ENCODE measurements at places on chromosomes 5 and 9.

DNA sequence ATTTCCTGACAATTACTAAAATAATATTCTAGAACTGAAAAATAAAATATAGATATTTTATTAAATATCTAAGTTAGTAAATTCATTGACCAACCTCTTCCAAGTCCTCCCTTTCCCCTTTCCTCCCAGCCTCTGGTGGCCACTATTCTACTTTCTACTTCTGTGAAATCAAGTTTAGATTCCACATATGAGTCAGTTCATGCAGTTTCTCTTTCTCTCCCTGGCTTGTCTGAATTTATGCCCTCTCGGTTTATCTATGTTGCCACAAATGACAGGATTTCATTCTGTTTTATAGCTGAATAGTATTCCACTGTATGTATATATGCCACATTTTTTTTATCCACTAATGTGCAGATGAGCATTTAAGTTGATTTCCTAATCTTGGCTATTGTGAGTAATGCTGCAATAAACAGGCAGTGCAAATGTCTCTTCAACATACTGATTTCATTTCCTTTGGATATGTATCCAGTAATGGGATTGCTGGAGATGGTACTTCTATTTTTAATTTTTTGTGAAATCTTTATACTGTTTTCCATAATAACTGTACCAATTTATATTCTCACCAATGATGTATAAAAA is 52.3 kb downstream of the WDR36 start:
- no peak for DNase-seq

GRCh38 chr9:112176524-112176923 is 1.4 kb upstream of the SUSD1 start:
- peak; percentile 66 for DNase-seq

GRCh38 chr9:80538976-80539375 is 967.2 kb downstream of the TLE4 start:
- DNase-seq = no peak

- DNase-seq = no peak
Measured at GRCh38 chr5:58123501-58123900, 336.4 kb downstream of the PLK2 start.

- no peak for DNase-seq
Measured at GRCh38 chr5:177334781-177335700, 16.4 kb downstream of the LMAN2 start.

DNA sequence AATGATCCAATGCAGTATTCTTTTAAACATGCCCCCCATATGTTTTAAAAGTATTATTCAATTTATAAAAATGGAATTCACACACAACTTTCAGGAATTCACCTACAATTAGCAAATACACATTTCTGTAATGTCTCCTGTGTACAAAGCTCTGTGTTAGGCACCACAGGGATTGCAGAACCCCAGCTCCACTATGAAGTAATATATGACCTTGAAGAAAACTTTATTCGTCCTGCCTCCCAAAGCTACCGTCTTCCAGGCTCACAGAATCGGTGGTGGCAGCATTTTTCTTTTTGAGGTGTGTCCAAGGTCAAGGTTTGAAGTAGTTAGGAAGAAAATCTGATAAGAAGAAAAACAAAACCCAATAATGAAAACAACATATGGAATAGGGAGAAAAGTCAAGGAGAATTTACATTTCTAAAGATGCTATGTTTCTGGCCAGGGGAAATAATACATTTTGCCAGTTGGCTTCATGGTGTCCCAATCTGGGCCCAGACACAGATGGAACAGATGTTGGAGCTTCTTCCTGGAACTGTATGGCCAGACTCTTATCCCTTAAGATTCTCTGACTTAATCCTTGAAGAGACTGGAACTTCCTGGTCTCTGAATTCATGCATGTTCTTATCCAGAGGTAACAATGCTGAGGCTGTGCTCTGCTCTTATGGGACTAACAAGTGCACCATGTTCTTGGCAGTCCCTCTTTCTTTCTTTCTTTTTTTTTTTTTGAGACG is 22.0 kb upstream of the LVRN start:
- no peak for DNase-seq

- DNase-seq = no peak
Measured at GRCh38 chr5:109656829-109657228, 32.9 kb upstream of the MAN2A1 start.

DNA sequence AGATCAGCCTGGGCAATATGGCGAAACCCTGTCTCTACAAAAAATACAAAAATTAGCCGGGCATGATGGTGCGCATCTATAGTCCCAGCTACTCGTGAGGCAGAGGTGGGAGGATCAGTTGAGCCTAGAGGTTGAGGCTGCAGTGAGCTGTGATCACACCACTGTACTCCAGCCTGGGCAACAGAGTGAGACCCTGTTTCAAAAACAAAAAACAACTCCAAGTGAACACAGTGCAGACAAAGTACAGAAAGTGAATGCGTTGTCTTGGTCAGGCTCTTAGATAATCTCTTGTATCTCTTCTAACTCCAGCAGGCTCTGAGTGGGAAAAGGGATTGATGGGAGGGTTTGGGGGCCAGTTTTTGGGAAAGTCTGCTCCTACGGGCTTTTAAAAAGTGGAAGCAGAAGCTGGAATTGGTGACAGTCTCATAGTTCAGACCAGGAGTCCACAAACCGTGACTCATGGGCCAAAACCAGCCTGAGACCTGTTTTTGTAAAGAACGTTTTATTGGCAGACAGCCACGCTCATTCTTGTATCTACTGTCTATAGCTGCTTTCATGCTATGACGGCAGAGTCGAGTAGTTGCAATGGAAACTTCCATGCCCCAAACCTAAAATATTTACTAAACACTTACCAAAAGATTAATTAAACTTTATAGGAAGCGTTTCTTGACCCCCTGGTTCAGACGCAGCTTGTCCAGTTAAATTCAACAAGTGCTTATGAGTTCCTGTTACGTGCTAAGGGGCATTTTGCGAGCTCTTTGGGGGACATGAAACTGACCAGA is 32.9 kb downstream of the NDST1 start:
- no peak for DNase-seq

DNA sequence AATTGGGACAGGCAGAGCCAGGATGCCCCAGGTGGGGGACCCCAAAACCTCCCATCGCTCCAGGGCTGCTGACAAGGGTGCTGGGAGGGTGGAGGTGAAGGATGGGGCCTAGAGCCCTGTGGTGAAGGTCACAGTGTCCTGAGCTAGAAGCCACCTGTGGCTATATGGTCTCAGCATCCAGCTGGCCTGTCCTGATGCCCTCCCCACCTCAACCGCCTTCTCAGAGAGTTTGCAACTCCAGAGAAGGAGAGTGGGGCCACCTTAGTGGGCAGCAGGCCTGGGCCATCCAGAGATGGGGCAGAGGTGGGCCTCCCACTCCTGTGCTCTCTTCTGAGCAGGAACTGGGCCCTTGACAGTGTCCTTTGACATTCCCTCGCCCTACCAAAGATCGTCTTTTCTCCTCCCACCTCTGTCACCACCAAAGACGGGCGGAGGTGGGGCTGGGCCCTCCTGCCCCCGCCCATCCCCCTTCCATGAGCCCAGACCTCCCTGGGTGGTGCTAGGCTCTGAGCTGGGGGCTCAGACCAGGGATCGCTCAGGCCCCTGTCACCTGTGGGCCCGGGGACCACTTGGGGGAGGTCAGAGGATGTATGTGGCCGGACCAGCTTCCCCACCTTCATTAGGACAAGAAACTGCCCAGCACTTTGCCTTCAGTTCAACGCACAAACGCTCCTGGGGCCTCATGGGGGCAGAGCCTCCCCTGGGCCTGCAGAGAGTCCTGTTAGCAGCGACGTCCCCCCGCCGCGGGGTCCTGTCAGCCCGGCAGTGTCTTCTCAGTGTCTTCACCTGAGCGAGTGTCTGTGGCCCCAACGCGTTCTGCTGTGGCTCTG is 10.0 kb upstream of the DOLPP1 start:
- no peak for DNase-seq

- DNase-seq = no peak
Measured at GRCh38 chr5:59036274-59036961, 453.5 kb downstream of the RAB3C start.

DNA sequence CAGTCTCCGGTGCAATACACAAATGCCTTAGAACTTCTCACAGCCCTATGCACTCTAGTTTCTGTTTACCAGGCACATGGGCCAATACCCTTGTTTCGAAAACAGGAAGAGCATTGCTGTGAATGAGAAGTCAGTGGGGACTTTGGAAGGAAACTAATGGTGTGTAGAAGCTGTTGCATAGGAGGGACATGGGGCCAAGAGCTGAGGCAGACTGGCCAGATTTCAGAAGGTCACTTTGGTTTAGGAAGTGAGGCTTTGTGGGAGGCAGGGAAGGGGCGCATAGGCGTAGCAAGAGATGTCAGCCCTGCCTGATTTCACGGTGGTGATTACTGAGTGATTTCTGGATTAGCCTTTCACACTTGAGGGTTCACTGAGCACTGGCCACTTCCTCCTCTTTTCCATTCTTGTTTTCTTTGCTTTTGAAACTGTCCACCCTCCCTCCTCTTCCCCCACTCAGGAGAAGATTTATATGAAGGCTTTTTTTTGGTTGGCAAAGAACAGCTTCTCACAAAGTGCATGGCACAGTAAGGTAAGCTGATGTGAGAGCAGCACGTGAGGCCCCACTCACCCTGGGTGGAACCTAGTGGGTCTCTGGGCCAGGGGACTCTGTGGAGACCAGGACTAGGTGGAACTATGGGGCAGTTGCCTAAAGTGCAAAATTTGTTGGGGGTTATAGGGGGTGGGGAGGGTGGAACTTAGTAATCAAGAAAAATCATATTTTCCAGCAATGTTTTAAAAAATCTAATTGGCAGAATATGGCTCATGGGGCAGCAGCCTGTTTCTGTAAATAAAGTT is 6.1 kb upstream of the TMEM252 start:
- DNase-seq = peak; percentile 98

DNA sequence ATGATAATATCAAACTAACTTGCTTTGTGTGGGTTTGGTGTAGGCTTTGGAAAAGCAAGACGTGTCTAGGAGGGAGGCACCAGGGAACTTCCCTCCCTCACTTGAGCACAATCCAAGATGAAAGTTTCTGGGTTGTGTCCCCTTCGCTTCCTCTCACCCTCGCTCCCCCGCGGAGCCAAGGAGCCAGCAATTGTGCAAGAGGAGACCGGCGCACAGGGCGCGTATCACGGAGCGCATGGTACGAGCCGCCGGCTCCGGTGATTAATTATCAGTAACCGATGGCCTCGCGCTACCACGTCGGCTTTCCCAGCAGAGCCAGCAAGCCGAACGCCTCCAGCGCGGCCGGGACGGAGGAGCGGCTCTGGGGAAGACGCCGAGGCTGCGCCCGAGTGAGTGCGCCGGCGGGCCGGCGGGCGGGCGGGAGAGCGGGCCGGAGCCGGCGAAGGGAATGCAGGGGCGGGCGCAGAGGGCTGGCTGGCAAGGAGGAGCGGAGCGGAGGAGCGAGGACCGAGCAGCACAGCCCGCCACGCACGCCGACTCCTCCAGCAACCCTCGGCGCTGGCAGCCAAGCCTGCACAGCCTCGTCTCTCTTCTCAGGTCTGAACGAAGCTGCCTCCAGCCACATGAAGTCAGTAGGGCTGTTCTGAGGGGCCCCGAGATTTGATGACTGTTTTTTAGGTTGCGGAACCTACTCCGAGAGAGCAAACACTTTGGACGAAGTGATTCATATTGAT is 143.6 kb downstream of the BNC2 start:
- DNase-seq = no peak

DNA sequence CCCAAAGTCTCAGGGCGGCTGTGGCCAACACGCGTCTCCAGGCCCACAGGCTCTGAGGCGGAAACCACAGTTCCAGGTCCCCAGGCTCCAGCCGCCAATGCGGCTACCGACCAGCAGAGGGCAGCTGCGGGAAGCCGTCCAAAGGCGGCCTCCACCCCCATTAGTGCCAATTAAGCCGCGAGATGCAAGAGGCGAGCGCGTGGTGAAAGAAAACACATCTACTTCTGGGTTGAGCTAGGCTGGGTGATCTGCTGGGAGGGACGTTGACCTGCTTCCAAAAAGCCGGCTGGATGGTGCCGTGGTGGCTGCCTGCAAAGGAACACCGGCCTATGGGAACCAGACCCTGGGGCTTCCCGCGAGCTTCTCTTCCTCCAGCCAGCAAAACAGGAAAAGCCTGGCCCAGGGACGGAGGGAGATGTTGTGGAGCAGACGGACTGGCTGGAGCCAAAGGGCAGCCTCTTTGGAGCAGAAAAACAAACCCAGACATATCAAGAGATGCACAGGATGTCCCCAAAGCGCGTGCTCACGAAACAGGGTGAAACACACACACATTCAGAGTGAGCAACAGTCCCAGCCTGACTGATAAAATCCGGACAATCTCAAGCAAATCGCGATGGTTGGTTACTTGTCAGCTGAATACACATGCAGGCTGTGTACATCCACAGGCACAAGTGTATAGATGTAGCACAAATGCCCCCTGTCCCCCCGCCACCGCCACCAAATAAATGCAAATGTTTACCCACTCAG is 187.1 kb upstream of the BRINP1 start:
- no peak for DNase-seq

- no peak for DNase-seq
Measured at GRCh38 chr5:157864067-157864466, 5.1 kb upstream of the CLINT1 start.

DNA sequence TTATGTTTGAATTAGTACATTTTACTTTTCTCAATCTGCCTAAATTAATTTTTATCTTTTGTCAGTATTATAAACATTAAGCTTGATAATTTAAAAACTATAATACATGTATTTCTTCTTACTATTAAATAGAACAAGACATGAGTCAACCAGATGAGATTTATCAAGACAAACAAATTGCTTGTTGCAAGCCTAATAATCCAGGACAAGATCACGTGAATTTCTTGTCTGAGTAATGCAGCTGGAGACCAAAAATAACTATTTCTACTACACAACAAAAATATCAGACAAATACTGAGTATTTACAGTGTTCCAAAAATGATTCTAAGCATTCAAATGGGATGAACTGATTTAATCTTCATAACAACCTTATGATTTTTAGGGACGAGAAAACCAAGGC is 339.1 kb upstream of the PRR16 start:
- no peak for DNase-seq

DNA sequence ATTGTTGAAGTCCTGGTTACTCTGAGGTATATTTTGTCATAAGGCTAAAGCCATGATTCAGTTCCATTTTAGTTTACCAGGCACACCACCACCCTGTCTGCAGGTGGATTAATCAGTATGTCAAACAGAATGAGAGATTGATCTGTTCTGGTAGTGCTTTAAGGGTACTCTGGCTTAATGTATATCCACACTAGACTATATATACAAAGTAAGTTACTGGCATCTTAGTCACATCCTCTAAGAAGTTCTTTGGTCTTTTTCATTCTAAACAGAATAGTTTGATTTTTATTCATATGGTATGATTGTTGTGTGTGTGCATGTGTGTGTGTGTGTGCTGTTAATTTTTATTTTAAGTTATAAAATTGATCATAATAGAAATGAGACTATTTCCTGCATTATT is 61.8 kb downstream of the RAB24 start:
- no peak for DNase-seq

DNA sequence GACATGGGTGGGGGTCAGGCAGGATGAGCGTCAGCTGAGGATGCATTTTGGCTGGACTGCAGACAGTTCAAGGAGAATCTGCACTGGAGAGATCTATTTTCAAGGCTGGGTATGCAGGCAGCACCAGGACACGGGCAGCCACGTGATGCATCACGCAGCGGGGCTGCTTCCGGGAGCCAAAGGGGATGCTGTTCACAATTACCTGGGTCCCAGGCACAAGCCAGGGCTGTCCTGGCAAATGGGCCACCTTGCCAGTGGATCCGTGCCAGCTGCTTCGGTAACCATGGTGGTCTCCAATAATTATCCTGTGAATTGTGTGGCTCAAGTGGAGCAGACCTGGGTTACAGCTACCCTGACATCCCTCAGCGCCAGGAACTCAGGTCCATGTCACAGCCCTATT is 17.5 kb downstream of the DBH start:
- DNase-seq = no peak

Data from epithelial cell of proximal tubule (primary cell).